ENCODE measurements at places on chromosomes 7 and 10.
A peak's percentile ranks its signal among the peaks of the same experiment; 100 is the strongest.

GRCh38 chr7:68248973-68249372 is 1252.3 kb downstream of the TYW1 start:
- no peak for DNase-seq

DNA sequence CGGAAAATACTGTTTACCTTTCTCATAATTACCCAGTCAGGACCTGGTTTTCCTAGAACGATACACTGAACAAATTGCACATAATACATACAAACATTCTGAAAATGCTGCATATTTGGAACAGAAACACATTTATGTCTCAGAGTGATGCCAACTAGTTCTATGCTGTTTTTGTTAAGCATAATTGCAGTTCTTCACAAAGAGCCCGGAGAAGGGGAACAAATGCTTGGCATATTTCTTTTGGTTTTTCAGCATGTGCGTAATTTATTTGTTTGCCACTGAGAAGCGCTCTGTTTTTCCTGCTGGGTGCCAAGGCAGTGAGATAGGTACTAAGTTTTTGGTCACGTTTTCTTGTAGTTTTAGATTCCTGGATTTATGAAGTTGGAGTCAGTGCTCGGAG is 181.0 kb upstream of the MDFIC start:
- DNase-seq, result no peak

DNA sequence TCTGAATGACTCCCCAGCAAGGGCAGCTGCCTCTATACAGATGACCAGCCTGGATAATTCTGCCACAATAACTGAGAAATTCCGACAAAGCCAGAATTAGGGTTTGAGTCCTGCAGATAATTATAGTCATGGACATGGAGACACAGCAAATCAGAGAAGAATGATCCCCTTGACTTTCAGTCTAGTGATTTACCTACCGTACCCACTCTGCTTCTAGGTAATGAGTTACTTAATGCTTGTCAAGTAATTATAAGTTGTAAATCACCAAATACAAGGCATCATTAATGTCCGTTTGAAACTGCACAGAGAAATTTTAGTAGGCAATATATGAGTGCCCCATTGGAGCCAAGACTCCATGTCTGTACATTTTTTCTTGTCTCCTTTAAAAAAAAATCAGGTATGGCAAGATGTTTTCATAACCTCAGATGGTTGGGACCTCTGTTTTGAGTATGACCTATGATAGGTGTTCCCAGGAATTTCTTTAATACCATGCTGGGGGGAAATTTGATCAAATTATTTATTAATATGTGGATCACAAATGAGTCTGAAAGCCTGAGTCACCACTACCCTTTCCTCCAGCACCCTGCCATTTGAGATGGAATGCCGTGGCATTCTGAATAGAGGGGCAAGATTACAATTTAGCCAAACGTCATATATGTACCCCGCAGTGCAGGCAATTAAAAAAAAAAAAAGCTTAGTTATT is 5.5 kb upstream of the ARID5B start:
- DNase-seq, result no peak

- DNase-seq, result peak; percentile 87
Measured at GRCh38 chr7:81956520-81956919, 186.7 kb upstream of the HGF start.

GRCh38 chr7:115274-115911 is 77.0 kb upstream of the FAM20C start:
- DNase-seq, result peak; percentile 93
